ENCODE measurements at places on chromosomes 5 and 9. TPM values are rescaled to one million over a fixed set of nuclear protein-coding genes. Genes with fewer than 3 reads are reported as not detected.

The PDE8B gene
- 1.2 TPM for total RNA-seq

DNA sequence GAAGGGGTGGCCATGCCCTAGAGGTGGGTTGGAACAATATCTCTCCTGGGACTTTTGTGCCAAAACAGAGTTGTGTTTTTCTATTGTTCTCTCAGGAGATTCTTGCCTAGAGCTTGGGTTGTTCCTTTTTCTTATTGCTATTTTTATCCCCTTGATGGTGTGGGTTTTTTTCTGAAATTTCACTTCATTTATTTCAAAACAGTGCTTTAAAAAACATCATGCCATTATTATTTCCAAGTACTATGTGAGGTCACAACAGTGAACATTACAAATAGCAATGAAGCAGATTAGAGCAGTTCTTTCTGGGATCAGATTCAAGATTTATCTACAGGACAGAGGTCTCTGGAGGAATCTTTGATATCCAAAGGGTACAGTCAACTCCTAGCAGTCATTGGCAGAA is 76.6 kb downstream of the ACTBL2 start:
- no peaks in the 10 kb centered on the region for H3K36me3 ChIP-seq
- no peaks in the 10 kb centered on the region for H3K27me3 ChIP-seq
- no peak overlapping the region for H3K4me3 ChIP-seq
- H3K27ac ChIP-seq, result no peak overlapping the region

- H3K36me3 ChIP-seq, result no peaks in the 10 kb centered on the region
- H3K27me3 ChIP-seq, result peaks cover 61% of the 10 kb centered on the region
Measured at GRCh38 chr9:88534456-88535225, at the start of gene NXNL2. NXNL2 (plus strand) TSS chr9:88535178; CDS start chr9:88535435, 257 bp downstream.

The CCL27 gene
- total RNA-seq, result not detected

GRCh38 chr5:146813346-146814157 is 65.0 kb downstream of the PPP2R2B start:
- no peak overlapping the region for H3K27ac ChIP-seq
- no peaks in the 10 kb centered on the region for H3K36me3 ChIP-seq
- H3K4me1 ChIP-seq, result no peaks in the 10 kb centered on the region
- no peaks in the 10 kb centered on the region for H3K27me3 ChIP-seq

GRCh38 chr5:168740811-168741213 is 161.6 kb upstream of the PANK3 start:
- H3K27ac ChIP-seq, result no peak overlapping the region
- H3K27me3 ChIP-seq, result no peaks in the 10 kb centered on the region
- H3K4me1 ChIP-seq, result peaks cover 6% of the 10 kb centered on the region
- no peak overlapping the region for H3K4me3 ChIP-seq

GRCh38 chr9:98808875-98809274 is 1.4 kb downstream of the GALNT12 start:
- no peak for DNase-seq
- peaks cover 27% of the 10 kb centered on the region for H3K27me3 ChIP-seq
- no peaks in the 10 kb centered on the region for H3K36me3 ChIP-seq
- no peak overlapping the region for H3K27ac ChIP-seq
- H3K4me3 ChIP-seq, result no peak overlapping the region

DNA sequence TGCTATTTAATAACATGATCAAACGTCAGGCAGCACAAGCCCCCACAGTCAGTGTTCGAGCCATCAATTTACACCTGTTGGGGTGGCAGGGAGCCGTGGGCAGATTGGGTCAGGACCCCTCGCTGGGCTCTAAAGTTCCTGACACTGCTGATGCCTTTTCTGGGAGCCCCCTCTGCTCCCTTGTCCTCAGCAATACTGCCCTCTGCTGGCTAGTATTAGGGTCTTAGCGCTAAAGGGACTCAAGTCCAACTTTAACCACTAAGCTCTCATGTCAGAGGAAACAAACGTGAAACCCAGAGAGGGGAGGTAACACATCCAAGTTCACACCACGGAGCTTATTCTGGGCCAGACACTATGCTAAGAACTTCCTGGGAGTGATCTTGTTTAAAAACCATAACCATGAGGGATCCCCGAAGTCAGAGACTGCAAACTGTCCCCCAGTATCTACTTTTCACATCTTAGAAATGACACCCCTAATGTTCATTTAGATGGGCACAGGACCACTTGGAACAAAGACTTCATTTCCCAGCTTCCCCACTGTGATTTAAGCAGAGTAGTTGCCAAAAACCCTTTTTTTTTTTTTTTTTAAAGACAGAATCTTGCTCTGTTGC is 20.4 kb downstream of the ANKS6 start:
- H3K4me1 ChIP-seq, result no peaks in the 10 kb centered on the region
- no peaks in the 10 kb centered on the region for H3K27me3 ChIP-seq

- no peak overlapping the region for H3K4me3 ChIP-seq
- no peaks in the 10 kb centered on the region for H3K4me1 ChIP-seq
- H3K27ac ChIP-seq, result no peak overlapping the region
- no peak for DNase-seq
- H3K27me3 ChIP-seq, result no peaks in the 10 kb centered on the region
Measured at GRCh38 chr9:103804077-103804735, 289.9 kb upstream of the SMC2 start.

The PCDHB5 gene
- total RNA-seq, result 4.4 TPM

The FEM1C gene
- 46.6 TPM for total RNA-seq

The PIK3R1 gene
- 108 TPM for total RNA-seq

Data from heart right ventricle (tissue), 16 donors.